RKO (cell line): ENCODE measurements at places on chromosomes 5 and 9.

- no peak for DNase-seq
Observed at GRCh38 chr9:129906298-129906697, 71.0 kb downstream of the USP20 start.

DNA sequence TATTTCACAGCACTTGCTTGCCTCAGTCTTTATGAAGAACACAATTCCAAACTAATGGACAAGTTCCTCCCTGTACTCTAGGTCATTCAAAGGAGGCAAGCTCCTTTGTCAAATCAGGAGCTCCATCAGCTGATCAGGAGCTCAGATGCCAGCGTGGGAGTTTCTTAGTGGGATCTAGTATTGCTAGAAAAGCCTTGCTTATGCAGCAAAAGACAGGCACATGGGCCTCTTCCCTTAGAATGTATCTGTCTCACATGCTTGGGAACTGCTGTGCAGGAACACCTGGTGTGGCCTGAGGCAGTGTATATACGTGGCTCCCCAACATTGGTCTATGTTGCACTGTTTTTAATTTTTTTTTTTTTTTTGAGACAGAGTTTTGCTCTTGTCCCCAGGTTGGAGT, 21.4 kb upstream of the HAVCR1 start:
- no peak for DNase-seq

GRCh38 chr9:18379073-18379811, 94.7 kb upstream of the ADAMTSL1 start:
- DNase-seq = peak; percentile 39

GRCh38 chr9:117191504-117192261, 223.2 kb downstream of the ASTN2 start:
- DNase-seq = no peak

GRCh38 chr5:126509339-126509738, 85.7 kb downstream of the ALDH7A1 start:
- no peak for DNase-seq

- DNase-seq = no peak
Observed at GRCh38 chr5:178295589-178295988, 63.0 kb upstream of the PHYKPL start.

- DNase-seq = peak; percentile 16
Observed at GRCh38 chr9:92506184-92506857, 24.0 kb upstream of the ASPN start.

GRCh38 chr5:5436203-5436760, 13.8 kb downstream of the ICE1 start:
- no peak for DNase-seq

- DNase-seq = no peak
Observed at GRCh38 chr5:1325191-1325741, 19.6 kb downstream of the CLPTM1L start.

GRCh38 chr9:129383019-129383560, 205.0 kb upstream of the IER5L start:
- DNase-seq = no peak

- no peak for DNase-seq
Observed at GRCh38 chr9:88037285-88037845, 63.0 kb upstream of the CDK20 start.

DNA sequence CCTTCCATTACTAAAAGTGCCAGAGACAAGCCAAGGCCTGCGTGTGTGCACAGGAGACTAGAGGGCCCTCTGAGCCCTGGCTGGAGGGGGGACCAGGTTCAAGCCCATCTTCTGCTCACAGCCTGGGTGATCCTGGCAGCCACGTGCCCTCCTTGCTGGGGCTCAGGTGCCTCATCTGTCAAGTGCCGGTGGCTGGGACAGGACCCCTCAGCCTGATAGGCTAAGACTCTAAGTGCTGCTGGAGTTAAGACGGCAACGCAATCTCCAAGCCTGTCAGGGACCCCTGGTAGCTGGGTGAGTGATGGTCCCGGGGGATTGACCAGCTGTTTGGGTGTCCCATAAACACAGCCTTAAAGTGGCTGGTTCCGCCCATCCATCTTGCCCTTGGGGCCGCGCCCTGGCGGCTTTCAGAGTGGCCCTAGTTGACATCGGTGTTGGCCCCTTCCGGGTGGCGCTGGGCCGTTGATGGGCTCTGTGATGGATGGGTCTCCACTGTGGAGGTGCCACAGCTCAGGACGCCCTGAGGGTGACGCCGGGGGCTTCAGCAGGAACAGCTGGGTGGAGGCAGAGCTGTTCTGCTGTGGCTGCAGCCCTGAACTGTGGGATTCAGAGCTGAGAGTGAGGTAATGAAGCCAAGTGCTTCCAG, 136.2 kb downstream of the BARX1 start:
- DNase-seq = no peak

DNA sequence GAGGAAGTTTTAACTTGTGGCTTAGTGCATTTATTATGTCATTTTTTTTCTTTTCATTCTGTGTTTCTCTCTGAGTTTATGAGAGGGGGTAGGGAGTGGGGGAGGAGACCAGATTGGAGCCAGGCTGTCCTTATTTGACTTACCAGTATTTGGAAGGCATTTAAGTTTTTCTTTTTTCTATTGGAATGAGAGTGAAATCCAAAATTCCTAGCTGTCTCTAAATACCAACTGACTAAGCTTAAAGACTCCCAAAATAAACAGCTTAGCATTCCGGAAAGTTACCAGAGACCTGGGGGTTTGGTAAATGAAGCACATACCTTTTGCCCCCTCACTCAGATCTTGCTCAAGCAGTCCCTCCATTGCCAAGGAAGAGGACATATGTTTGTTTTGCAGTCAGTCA, 581.9 kb upstream of the BRINP1 start:
- no peak for DNase-seq

- DNase-seq = no peak
Observed at GRCh38 chr9:26756881-26757280, 135.7 kb downstream of the CAAP1 start.

DNA sequence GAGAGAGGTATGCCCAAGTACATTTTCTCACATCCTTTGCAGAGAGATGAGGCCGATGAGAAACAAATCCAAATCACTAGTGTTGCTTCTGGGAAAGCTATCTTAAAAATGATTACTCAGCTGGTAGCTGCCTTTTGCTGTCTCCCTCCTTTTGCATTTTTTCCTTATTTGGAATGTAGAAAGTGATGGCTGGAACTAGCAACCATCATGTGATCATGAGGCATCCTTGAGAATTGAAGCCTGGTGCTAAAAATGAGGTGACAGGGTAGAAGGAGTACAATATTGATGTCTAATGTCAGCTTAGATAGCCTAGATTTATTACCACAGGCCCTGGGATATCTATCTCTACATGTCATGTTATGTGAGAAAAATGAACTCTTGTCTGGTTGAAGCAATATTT, 109.3 kb upstream of the TAF11L2 start:
- DNase-seq = no peak

- DNase-seq = no peak
Observed at GRCh38 chr9:128055344-128056040, 11.6 kb downstream of the NAIF1 start.

DNA sequence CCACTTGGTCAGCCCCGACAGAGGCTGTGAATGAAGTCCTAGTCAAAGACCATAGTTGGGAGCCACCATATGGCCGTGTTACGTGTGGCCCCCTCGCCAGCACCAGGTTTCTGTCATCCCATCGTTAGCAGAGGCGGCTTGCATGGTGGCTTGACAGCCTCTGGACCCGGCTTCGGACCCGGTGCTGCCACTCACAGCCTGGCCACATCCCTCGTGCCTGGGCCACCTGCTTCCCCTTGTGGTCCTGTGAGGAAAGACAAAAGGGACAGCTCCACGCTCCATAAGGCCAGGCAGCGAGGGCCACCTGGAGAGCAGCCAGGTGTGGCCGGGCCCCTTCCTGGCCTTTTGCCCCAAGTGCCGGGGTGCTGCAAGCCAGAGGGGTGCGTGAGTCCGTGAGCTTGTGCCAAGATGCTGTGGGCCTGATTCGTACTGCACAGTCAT, 6.2 kb downstream of the NKD2 start:
- no peak for DNase-seq

DNA sequence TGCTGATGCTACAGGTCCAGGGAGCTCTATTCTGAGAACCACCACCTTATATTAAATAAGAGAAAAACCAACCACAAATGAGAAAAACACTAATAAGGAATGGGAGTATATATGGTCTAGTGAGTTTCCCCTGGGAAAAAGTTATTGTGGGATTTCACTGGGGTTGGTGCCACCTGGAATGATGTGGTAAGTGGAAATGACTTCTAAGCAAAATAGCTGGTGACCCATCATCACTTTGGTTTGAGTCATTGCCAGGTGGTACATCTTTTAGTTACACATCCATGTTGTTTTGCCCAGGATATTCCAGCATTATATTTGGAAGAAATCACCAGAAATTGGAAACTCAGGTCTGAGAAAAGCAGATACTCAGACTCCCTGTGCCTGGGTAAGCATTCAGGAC, 437.3 kb downstream of the DTWD2 start:
- peak; percentile 20 for DNase-seq

DNA sequence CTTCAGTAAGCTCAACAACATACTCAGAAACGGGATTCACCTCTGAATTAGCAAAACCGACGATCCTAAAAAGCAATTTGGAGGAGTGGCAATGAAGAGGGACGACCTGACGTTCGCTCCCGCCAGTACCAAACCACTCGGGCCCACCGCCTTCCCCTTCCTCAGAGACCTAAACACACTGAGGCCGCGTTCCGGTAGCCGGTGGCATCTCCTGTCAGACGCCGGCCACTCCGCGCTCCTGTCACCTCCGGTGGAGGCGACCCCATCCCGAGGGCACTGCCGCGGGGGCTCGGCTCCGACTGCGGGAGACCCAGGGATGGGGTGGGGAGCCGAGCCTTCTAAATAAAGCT, 617 bp downstream of the PPP6C start:
- DNase-seq = peak; percentile 61

DNA sequence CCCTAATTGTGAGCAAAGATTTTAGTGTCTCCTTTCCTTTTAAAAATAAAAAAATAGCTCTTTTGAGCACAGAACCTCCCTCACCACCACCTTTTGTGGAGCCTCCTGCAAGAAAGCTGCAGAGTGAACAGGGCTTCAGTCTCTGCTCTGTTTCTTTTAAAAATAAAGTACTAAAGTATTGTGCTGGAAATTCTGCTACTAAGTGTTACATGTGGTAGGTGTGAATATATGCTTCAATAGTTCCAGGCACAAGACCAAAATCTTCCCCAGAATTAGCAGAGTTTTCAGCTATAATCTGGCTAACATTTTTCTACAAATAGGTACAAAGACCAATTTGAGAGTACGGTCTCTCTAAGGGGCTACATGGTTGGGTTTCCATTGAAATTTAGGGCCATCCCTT, 40.3 kb upstream of the NFIB start:
- DNase-seq = no peak

DNA sequence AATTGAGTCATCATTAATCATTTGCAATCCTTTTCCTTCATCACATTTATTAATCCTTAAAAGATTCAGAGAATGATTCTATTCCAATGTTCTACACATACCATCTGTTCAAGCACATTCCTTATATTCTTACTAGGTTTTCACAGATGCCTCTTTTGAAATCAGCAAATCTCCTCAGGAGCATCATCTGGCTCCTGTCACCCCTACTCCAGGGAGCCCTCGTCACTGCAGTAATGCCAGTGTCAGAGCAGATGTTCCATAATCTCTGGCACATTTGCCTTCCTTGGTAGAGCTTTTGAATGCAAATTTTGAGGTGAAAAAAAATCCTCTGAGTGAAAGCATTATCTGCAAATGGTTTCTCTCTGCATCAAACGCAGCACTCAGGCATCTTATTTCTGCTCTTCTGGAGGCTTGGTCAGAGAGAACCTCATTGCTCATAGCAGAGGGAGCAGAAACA, 7.6 kb upstream of the KCNV2 start:
- DNase-seq = no peak

GRCh38 chr9:78575081-78575480, 278.2 kb downstream of the PSAT1 start:
- no peak for DNase-seq

DNA sequence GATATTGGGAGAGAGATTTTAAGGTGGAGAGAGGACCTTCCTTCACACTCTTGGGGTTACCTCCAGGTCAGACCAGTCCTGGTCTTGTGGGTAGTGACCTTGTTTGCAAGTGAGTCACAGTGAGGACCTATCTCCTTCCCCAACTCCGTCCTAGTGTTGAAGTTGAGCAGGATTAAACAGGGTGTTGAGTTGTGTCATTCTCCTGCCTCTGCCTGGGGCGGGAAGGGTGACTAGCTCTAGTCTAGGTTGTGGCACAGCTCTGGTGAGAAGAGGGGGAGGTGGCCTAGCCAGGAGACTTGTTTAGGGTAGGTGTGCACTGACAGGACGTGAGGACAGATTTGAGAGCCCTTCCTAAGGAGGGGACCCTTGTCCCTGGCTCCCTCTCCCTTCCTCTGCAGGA, 119.6 kb upstream of the PITX1 start:
- DNase-seq = no peak

GRCh38 chr9:36142510-36143244, 6.1 kb downstream of the GLIPR2 start:
- no peak for DNase-seq

DNA sequence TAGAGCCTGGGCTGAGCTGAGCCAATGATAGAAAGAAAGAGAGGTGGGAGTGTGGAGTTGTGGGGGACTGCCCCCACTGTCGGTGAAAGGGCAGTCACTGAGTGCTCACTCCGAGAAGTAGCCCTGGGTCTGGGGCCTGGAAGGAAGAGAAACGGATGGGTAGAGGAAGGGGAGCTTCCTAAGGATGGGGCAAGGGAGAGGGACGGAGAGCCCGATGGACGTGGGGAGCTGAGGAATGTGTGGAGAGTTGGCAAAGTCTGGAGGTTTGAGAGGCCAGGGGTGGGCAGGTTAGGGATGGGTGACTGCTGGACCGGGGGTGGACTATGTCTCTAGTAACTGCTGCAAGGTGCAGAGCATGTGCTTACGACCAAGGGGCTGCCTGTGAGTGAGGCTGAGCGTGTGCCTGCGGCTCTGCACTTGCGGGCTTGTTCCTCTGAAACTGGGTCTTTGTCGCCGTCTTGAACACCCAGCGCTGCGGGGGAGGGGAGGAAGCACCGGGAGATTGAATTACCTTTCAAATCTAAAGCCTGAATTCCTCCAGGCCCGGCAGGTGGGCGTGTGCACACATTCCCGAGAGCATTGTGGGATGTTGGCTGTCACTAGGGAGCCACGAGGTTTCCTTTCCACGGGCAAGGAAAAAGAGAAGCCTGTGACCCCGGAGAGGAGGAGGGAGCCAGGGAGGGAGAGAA, 76.4 kb upstream of the ARAP3 start:
- DNase-seq = no peak
